Stimulated activated CD4-positive, alpha-beta T cell treated with anti-CD3 and anti-CD28 coated beads, Interleukin-12 subunit alpha, Interleukin-12 subunit beta, amount 100 ng/mL, for 24 hours (primary cell): ENCODE measurements at places on chromosomes 11 and 22.

- DNase-seq: no peak
These were observed 53.3 kb upstream of the PTPN5 start for GRCh38 chr11:18844753-18845367.

DNA sequence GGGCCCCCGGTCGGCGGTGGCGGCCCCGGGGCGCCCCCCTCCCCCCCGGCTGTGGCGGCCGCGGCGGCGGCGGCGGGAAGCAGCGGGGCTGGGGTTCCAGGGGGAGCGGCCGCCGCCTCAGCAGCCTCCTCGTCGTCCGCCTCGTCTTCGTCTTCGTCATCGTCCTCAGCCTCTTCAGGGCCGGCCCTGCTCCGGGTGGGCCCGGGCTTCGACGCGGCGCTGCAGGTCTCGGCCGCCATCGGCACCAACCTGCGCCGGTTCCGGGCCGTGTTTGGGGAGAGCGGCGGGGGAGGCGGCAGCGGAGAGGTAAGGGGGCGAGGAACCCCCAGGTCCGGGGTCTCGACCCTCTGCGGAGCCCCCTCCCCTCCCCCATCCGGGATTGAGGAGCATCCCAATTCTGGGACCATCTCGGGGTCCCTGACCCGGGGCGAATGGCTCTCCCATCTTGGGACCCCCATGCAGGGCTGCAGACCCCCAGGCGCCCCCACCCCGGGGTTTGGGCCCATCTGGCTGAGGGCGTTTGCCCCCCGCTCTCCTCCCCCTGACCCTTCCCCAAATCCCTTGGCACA, 431 bp downstream of the KMT2A start:
- DNase-seq: peak; percentile 4

- no peak for DNase-seq
These were observed 138.9 kb downstream of the MPPED1 start for GRCh38 chr22:43550672-43551071.

GRCh38 chr11:129313541-129314297, 61.9 kb upstream of the BARX2 start:
- DNase-seq: no peak

DNA sequence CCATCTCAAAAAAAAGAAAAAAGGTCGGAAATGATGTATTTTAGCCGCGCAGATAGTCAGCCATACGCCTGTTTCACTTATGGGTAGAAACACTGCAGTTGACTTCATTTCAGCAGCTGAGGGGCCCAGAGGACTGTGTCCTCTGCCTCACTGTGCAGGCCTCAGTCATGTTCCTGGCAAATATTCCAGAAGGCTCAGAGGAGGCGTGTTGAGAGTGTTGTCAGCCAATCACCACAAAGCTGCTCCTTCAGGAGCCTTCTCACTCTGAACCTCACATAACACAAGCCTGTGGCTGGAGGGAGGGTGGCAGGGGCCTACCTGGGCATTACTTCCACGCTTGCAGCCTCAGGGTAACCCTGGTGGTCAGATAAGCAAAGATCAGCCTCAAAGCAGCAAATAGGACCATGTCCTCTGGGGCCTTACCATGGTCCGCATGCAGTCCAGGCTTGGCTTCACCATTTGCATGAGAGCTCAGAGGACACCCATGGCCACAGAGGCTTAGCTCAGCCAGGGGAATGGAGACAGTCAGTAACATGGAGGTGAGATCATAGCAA, 17.3 kb upstream of the TREH start:
- no peak for DNase-seq

GRCh38 chr22:16974298-16975084, 33.5 kb downstream of the GAB4 start:
- DNase-seq: no peak

- no peak for DNase-seq
These were observed 59.1 kb upstream of the MPEG1 start for GRCh38 chr11:59271811-59272327.

- DNase-seq: no peak
These were observed 42.7 kb downstream of the PPP6R3 start for GRCh38 chr11:68503251-68503687.

DNA sequence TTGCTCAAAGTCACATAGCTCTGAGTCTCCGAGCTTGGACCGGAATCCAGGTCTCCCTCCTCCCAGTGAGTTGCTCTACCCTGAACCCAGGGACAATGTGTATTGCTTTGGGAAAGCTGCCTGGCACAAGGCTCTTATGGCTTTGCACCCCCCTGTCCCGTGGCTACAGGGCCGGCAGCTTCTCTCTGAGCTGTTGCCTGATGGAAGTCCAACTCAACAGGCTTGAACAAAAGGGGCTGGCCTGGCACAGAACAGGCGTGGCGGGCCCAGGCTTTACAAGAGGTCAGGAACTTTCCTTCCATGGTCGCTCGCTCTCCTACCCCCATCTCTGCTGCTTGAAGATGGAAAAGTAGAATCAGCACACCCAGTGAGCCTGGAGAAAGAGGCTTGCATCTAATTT, 34.3 kb downstream of the MYEOV start:
- DNase-seq: no peak

- DNase-seq: no peak
These were observed 10.3 kb downstream of the CD81 start for GRCh38 chr11:2387266-2387987.

DNA sequence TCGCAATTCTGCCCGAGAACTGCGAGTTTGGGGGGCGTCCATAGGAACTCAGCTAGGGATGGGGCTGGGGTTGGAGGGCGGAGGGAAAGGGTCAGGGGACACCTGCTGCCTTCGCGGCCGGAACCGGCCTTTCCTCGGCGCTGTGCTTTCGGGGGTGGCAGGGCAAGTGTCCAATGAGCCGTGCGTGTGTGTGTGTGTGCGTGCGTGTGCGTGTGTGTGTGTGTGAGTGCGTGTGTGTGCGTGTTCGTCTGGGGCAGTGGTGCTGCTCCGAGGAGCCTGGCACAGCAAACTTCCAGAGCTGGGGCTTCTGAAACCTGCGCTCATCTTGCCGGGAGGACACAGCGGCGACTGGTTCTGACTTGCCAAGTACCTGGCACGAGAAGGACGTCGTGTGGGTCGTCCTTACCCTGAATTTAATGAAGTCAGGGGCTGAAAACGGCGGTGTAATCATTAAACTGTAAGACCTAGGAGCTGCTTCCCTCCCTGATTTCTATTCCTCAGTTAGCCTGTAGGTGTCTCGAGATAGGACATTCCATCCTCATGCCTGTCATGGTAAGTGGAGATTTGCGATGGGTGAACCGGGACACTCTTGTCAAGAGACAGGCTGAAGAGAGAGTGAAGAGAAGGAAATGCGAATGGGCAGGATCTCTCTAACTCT, 27.0 kb upstream of the AMOTL1 start:
- no peak for DNase-seq

- DNase-seq: no peak
These were observed 31.8 kb upstream of the TBCEL start for GRCh38 chr11:120991830-120992686.

GRCh38 chr22:41003066-41003465, 51.9 kb downstream of the RBX1 start:
- DNase-seq: no peak

- DNase-seq: no peak
These were observed 498.1 kb downstream of the TBC1D22A start for GRCh38 chr22:47260551-47260950.

GRCh38 chr11:71322861-71323582, 70.6 kb upstream of the SHANK2 start:
- DNase-seq: no peak

DNA sequence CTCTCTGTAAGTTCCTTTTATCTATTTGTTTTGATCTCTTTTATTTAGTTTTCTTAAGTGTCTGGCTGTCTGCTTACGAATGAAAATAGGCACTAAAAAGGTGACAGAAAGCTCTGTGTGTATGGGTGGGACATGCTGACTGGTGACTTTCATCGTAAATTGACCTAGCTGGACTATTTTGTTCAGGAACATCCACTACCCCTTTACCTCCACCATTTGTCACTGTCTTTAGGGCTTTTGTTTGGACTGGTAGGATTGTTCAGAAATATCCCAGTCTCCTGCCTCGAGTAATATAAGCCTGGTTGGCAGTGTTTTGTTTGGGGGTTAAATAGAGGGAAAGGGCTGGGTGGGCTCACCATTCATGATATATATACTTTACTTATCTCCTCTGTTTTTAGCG, 20.9 kb downstream of the EMSY start:
- DNase-seq: no peak

DNA sequence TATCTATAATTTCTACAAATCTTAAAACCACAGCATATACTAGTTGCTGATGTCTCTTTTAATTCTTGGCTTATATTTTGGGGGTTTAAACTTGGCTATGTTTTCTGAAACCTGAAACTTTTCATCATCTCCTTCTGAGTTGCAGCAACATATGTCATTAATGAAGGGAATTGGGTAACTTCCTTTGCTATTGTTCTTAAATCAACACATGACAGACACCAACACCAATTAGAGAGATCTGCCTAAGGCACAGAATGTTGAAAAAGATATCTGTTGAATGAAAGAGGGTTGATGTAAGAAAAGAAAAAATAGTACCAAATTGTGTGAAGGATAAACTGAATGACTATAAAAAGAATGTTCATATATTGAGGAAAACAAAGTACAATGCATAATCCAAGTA, 10.3 kb upstream of the GAS2 start:
- DNase-seq: no peak
